Ovary (tissue), 10 donors: ENCODE measurements at places on chromosomes 2 and 18.

DNA sequence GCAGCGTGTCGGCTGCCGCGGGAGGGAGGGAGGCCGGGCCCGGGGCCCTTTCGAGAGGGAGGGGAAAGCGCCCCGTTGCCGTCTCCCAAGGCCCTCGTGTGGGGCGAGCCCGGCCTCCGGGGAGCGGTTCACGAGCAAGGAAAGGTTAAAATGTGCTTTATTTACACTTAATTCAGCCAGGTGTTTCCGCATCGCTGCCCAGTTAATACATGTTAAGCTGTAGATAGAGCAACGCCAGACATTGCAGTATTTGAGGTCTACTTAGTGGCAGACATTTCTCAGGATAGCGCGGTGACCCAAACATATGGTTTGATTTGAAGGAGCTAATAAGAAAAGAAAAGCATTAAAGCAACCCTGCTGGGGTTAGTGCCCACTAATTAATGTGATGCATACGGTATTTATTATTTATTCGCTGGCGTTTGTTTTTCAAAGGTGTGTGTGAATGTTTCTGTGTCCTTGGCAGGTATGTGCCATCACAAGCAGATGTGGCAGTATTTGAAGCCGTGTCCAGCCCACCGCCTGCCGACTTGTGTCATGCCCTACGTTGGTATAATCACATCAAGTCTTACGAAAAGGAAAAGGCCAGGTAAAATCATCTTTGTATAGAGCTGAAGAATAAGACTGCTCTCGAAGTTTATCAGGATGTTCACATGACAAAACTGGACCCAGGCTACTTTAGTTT lies 571 bp downstream of the EEF1B2 start:
- H3K4me3 ChIP-seq = peak overlapping the region; percentile 90
- no peaks in the 10 kb centered on the region for H3K36me3 ChIP-seq
- no peak for DNase-seq
- H3K4me1 ChIP-seq = peaks cover 10% of the 10 kb centered on the region
- H3K27me3 ChIP-seq = no peaks in the 10 kb centered on the region
- H3K27ac ChIP-seq = peak overlapping the region; percentile 83

- no peak overlapping the region for H3K4me3 ChIP-seq
- no peaks in the 10 kb centered on the region for H3K27me3 ChIP-seq
- peaks cover 5% of the 10 kb centered on the region for H3K4me1 ChIP-seq
- DNase-seq = no peak
- no peaks in the 10 kb centered on the region for H3K36me3 ChIP-seq
Measured at GRCh38 chr2:237156857-237157779, 71.4 kb downstream of the COPS8 start.

- no peak for DNase-seq
- no peaks in the 10 kb centered on the region for H3K4me1 ChIP-seq
- H3K36me3 ChIP-seq = no peaks in the 10 kb centered on the region
- no peaks in the 10 kb centered on the region for H3K27me3 ChIP-seq
Measured at GRCh38 chr2:145984580-145984979, 1464.7 kb upstream of the ZEB2 start.

GRCh38 chr2:6639929-6640620 lies 225.6 kb downstream of the CMPK2 start:
- DNase-seq = no peak
- no peaks in the 10 kb centered on the region for H3K4me1 ChIP-seq
- no peaks in the 10 kb centered on the region for H3K36me3 ChIP-seq
- no peak overlapping the region for H3K4me3 ChIP-seq

DNA sequence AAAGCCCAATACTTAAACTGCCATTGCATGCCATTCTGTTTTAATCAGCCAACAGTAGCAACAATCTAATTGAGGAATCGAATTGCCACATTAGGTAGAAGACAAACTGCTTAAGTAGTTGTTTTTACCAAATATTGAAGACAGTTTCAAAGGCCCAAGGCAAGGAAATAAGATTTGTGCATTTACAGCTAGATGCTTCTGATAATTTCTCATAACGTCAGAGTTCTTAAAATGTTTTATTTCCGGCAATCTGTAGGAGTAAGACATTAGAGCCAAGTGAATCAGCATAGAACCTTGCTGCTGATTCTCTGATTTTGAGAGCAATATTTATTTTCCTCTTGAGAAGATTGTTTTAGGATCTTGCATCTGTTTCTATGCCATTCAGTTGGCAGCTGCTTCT lies 174.3 kb downstream of the RBM43 start:
- no peaks in the 10 kb centered on the region for H3K4me1 ChIP-seq
- no peaks in the 10 kb centered on the region for H3K36me3 ChIP-seq
- no peak overlapping the region for H3K4me3 ChIP-seq
- H3K27ac ChIP-seq = no peak overlapping the region

GRCh38 chr2:217652761-217653639 lies 349.8 kb downstream of the TNS1 start:
- DNase-seq = peak; percentile 64
- no peaks in the 10 kb centered on the region for H3K27me3 ChIP-seq
- peak overlapping the region; percentile 30 for H3K27ac ChIP-seq
- H3K4me1 ChIP-seq = peaks cover 7% of the 10 kb centered on the region
- no peaks in the 10 kb centered on the region for H3K36me3 ChIP-seq
- no peak overlapping the region for H3K4me3 ChIP-seq

DNA sequence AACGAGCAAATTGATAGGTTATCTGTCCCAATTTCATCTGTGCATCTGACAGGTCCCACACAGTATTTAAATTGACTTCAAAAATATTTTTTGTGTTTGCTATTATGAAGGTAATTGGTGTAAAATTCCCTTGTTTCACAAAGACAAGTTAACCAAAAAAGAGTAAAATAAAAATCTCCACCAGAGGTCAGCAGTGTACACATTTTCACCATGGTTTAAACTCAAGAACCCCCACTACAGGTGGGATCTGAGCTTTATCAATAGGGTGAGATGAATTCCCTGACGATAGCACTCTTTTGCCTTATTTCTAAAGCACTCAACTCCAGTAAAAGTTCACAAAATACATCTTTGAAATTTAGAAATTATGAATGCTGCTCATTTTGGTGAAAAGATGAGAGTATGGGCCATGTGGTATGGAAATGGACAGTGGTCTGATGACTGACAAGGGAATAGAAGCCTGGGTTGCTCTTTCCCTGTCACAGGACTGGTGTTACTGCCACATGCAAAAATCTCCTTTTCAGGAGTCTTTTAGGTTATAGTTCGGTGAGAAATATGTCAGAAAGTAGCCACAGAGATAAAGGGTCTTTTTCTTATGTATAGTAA lies 68.0 kb downstream of the SERPINB8 start:
- no peaks in the 10 kb centered on the region for H3K4me1 ChIP-seq
- no peaks in the 10 kb centered on the region for H3K36me3 ChIP-seq
- no peak overlapping the region for H3K4me3 ChIP-seq
- no peak for DNase-seq
